ENCODE measurements at places on chromosomes 2 and 18.

- DNase-seq: no peak
These were observed 44.1 kb downstream of the YES1 start for GRCh38 chr18:767961-768360.

DNA sequence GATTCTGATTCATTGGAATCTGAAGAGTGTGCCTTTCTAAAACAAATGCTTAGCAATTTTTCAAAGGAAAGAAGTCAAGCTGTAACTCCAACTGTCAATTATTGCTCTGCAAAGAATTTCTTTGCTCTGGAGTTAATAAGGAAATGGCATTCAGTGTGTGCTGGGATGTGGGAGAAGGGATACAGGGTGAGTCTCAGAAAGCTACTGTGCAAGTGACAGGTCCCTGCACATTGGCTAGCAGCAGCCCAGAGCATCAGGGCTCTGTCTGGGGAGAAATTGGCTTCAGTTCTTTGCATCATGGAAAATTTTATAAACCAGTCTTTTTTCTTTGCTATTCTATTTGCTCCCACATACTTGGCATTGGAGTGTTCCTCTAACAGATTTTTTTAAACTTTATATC, 1.1 kb upstream of the SYT4 start:
- peak; percentile 45 for DNase-seq

GRCh38 chr2:128646691-128647090, 328.0 kb upstream of the HS6ST1 start:
- DNase-seq: no peak

- DNase-seq: no peak
These were observed 86.9 kb upstream of the MGAT5 start for GRCh38 chr2:134167015-134167414.

GRCh38 chr2:148561389-148561788, 83.2 kb upstream of the EPC2 start:
- DNase-seq: no peak

DNA sequence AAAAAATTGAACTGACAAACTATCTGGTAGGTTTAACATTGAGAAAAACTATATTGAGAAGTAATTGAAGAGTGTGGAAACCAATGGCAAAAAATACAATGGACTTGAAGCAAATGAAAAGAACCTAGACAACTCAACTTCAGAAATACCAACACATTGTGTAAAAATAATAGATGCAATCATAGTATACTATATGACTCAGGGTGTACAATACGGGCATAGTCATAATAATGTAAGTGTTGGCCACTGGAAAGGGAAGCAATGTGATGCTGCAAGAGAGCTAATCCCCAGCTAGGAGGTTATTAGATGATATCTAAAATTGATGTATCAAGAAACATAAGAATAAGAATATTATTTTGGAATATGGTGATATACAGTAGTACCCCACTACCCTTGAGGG, 45.3 kb downstream of the SMAD7 start:
- no peak for DNase-seq

GRCh38 chr2:218384975-218385374, 2.9 kb downstream of the SLC11A1 start:
- DNase-seq: no peak

- DNase-seq: no peak
These were observed 150.2 kb downstream of the CCDC85A start for GRCh38 chr2:56333812-56334485.

DNA sequence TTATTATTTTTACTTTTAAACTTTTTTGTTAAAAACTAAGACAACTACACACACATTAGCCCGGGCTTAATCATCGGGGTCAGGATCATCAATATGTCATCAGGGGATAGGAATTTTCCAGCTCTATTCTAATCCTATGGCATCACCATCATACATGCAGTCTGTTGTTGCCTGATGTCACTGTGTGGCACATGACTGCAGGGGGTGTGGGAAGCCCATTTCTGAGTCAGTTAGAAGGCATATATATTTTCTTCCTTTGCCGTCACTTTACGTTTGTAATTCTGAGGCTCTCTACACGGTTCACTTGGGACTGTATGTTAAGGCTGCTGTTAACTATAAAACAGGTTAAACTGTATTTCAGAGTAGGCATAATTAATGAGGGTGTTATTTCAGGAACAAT, 144.4 kb upstream of the ITGA6 start:
- no peak for DNase-seq

GRCh38 chr2:98460573-98461497, 16.2 kb downstream of the INPP4A start:
- DNase-seq: no peak

- DNase-seq: no peak
These were observed 413.6 kb downstream of the CDH2 start for GRCh38 chr18:27763341-27763740.

DNA sequence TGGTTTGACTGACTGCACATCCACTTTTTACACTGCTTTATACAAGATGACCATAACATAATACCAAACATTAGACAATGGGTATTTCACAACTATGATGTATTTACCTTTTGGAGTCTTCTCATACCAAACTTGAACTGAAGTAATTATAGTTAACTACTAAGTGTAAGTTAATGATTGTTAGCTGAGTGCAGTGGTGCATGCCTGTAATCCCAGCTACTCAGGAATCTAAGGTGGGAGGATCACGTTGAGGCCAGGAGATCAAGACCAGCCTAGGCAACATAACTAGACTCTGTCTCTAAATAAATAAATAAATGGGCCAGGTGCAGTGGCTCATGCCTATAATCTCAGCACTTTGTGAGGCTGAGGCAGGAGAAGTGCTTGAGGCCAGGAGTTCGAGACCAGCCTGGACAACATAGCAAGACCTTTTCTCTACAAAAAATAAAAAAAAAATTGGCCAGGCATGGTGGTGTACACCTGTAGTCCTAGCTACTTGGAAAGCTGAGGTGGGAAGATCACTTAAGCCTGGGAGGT, 44.9 kb upstream of the ORC2 start:
- DNase-seq: no peak

DNA sequence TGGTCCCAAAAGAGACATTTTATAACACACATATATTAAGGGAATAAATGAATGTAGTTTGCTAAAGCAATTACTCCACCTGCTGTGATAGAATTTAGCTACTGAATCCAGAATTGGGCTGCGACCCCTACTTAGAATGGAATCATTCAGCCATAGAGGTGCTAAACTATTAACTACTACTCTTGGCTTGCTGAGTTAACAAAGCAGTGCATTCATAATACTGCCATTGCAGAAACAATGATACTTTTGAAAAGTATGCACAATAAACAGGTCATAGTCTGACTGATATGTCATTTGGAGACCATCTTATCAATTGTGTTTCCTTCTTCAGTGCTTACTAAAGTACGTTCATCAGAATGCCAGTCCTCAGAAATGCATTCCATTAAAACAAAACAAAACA, 273.6 kb downstream of the PIEZO2 start:
- no peak for DNase-seq

DNA sequence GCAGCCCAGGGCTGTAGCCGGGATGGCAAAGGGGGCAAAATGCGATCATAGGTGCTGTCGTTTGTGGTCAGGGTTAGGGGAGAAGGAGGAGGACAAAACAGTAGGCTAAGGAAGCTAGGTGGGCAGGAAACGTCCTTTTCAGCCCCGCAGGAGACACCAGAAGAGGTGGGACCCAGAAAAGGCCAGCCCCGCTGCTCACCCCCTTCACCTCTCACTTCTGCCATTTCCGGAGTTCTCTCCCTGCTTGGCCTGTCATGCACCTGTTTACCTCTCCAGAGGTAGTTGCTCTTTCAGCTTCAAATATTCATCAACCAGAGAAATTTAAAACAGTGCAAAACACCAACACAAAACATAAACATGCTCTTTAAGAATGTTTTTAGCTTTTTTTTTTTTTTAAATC, 849 bp downstream of the AQP4 start:
- no peak for DNase-seq

DNA sequence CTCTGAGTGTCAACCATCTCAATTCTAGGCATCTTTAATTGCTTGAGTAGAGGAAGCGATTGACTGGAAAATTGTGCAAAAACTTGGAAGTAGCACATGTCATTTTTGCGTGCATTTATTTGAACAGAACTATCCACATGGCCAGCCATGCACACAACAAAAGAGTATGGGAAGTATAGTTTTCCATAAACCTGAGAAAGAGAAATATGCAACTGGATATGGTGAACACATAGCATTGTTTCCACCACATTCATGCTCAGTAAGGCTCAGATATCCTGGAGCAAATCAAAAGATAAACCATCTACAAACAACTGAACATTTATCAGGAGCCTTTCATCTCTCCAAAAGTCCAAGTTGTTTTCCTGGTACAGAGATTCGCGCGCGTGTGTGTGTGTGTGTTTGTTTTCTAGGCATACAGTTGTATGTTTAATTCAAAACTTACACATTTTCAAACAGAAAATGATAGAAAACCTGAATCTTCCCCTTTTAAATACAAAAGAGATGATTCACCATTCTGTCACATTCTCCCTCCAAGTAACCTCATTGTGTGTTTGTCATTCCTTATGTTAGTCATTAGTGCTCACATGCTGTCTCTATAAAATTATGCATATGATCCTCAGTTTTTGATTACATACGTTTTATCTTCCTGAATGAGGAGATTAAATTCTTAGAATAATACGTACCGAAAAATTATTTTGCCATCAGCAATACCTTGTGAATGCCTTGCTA, 780.4 kb upstream of the NRXN1 start:
- DNase-seq: no peak

- DNase-seq: no peak
These were observed 42.5 kb downstream of the COPS8 start for GRCh38 chr2:237128026-237128703.

DNA sequence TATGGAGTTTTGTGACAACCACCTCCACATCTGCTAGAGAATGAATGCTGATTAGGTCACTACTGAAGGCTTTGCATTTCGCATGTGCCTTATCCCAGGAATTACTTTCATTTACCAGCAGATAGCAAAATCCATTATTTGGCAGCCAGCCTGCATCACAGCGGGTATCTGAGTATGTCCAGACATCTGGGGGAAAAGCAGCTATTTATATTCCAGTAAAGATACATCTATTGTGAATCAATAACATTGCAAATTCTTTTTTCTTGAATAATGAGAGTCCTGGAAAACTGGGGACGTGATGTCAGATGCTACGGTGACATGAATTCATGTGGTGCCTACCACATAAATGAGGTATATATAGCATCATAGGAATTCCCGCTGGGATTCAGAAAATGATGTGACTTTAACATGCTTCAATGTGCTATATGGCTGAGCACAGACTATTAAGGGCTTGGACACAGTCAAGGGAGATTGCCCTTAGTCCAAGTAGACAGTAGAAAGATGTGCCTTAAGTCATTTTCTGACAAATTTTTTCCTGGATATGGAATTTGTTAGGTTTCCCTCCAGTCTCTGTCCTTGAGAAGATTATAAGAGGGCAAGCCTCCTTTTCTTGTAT, 84.2 kb upstream of the CD302 start:
- peak; percentile 7 for DNase-seq

- DNase-seq: no peak
These were observed 38.4 kb downstream of the YPEL5 start for GRCh38 chr2:30185178-30185577.

- DNase-seq: no peak
These were observed 149.4 kb upstream of the PTPRM start for GRCh38 chr18:7417727-7418126.

- peak; percentile 97 for DNase-seq
These were observed 108.6 kb downstream of the C1D start for GRCh38 chr2:67954093-67954748.

DNA sequence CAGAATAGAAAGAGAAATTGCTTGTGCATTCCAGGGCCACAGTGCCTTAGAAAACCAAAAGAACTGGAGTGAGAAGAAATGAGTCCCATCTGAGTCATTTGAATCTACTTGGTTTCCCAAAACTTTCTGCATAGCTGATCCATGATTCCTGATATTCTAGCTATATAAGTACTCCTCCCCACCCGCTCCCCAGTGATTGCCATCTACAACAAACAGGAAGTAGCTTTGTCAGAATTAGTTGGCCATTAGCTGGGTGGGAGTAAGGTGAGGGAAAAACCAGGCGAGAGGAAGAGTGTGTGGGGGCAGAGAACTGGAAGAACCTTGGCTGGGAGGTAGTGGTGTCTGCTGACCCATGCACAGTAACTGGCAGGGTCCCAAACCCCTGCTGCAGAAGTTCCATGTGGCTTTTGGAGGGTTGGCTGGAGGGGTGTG, 122.1 kb downstream of the ACAA2 start:
- no peak for DNase-seq

DNA sequence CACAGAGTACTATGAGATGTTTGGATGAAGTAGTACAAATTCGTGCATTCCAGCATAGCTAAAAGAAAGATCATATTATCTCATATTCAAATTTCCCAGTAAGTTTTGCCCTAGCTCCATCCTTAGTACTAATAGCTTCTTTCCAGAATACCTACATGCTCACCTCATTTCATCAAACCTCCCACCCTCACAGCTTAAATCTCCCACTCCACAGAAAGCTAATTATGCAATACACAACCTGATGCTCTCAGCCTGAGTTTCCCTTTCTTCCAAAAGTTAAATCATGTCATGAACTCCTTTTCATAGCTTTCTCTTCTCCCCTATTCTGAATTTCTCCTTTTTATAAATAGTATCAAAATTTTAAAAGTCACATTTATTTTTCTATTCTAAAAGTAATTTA, 34.6 kb downstream of the DNAH6 start:
- no peak for DNase-seq

DNA sequence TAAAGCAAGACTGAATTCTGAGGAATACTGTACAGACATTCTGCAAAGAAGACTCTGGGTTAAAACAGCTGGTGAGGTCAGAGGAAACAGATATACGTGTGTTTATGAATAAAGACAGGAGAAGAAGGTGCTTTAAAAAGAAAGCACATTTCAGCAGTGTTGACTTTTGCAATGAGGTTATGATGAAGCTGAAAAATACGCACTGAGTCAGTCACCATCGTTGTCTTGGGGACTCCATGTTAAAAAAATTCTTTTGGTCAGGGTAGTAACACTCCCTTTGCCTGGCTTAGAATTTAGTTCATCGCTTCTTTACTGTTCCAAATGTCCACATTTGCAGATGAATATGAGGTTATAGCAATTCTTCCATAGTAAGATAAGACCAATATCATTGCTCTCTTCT, 1049.0 kb downstream of the TSN start:
- DNase-seq: no peak

DNA sequence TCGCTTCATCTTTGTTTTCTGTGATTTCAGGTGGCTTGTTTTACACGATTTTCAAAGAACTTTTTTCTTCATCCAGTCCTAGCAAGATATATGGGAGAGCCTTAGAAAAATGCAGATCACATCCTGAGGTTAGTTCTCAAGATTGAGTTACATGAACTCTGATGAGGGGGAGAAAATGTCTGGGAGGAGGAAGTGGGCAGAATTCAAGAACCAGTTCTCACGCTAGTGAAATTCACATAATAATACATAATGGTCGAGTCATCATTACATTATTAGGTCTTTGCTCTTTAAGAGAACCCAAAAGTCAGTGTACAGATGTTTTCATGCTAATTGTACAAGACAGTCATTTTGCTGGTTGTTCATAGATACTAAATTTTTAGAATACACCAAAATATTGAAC, 7.0 kb downstream of the TIMM21 start:
- DNase-seq: no peak

DNA sequence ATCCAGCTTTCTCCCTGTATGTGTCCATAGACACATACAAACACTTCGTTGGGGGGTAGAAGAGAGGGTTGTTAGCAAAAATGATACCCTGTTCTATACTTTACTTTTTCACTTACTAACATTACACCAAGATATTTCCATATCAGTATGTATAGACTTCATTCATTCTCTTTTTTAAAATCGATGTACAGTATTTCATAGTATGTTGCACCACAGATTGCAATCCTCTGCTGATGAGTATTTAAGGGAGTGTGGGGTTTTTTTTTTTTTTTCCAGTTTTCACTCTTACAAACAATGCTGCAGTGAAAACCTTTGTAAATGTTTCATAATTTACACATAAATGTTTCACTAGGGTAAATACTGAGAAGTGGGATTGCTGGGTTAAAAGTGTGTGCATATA, 402.3 kb downstream of the LRATD1 start:
- no peak for DNase-seq
